Stimulated activated CD8-positive, alpha-beta memory T cell treated with anti-CD3 and anti-CD28 coated beads, Interleukin-12 subunit alpha, Interleukin-12 subunit beta, amount 100 ng/mL, for 4 hours (primary cell): ENCODE measurements at places on chromosomes 1 and 21.

DNA sequence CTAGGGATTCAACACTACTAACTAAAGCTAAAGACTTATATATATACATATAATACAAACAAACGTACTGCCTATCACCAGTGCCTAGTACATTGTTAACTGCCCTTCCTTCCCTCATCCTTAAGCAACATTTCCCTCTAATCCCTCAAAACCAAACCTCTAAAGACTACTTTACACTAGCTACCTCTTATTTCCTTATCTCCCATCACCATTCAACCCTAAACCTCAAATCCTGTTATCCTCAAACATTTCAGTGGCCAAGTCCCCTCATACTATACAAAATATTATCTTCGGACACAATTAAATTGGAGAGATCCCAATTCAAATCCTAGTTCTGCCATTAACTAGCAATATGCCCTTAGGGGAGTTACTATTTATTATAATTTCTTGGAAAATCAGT lies 3.7 kb downstream of the SCAF4 start:
- no peak for DNase-seq

- DNase-seq: no peak
These were observed 58.0 kb downstream of the LGR6 start for GRCh38 chr1:202251424-202252256.

DNA sequence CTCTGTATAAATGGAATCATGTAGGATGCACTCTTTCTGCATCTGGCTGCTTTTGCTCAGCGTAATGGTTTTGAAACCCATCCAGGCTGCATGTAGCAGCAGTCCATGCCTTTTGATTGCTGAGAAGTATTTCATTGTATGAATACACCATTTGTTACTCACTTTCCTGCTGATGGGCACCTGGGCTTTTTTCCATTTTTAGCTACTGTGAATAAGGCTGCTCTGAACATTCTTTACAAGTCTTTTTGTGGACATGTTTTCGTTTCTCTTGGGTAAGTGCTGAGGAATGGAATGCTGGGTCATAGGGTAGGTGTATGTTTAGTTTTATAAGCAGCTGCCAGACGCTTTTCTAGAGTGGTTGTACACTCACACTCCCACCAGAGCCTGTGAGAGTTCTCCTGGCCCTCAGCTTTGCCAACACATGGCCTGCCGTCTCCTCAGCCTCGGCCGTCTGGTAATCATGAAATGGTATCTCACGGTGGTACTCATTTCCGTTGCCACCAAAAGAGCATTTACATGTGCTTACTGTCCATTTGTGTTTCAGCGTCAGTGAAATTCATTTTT lies 22.7 kb downstream of the SLX9 start:
- DNase-seq: no peak

DNA sequence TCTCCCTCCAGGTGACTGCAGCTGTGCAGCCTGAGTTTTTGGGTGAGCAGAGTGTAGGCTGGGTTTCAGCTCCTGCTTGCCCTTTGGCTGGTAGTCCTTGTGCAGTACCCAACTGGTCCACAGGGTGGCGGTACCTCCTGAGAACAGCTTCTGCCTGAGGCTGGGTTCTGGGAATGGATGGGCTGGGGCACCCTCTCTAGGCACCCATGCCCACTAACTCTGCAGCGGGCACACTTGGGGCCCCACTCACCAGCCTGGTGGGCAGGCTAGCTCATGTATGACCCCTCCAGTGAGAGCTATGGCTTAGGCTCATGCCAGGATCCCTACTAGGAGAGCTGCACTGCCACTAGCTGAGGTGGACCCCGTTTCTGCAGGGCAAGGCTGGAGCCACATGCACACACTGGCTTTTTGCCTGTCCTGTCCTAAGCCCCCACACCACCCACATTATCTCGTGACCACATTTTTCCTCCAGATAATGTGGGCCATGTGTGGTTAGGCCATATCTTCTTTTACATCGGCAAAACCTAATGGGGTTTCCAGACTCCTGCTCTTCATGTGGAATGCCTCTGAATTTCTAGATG lies 15.5 kb upstream of the GSTM4 start:
- DNase-seq: peak; percentile 70

DNA sequence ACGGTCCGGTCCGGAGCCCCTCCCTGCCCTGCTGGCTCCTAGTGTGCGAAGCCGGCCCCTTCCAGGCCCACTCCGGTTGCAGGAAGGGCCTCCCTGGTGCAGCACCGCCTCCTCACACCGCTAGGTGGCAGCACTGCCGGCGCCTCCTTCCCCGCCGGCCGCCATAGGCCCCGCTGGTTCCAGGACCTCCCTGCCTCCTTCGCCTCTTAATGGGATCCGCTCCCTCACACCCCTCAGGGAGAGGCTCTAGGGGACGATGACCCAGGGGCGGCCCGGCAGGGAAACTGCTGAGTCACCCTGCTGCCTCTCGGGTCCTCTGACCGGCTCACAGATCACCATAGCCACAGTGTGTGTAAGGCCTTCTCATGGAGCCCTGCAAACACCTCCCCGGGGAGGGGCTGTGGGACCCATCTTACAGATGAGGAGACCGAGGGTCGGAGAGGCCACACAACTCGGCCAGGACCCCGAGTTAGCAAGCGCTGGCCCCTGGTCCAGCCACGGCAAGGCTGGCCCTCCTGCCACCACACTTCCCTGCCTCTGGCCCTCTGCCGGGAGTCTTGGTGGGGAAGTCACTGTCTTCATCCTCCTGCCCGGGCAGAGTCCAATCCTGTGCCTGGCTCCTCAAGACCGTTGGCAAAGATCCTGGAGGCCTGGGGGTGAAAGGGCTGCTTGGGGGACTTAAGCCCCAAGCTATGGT lies 1.6 kb upstream of the AJAP1 start:
- DNase-seq: peak; percentile 11

GRCh38 chr1:68377098-68377497 lies 72.7 kb downstream of the RPE65 start:
- no peak for DNase-seq

DNA sequence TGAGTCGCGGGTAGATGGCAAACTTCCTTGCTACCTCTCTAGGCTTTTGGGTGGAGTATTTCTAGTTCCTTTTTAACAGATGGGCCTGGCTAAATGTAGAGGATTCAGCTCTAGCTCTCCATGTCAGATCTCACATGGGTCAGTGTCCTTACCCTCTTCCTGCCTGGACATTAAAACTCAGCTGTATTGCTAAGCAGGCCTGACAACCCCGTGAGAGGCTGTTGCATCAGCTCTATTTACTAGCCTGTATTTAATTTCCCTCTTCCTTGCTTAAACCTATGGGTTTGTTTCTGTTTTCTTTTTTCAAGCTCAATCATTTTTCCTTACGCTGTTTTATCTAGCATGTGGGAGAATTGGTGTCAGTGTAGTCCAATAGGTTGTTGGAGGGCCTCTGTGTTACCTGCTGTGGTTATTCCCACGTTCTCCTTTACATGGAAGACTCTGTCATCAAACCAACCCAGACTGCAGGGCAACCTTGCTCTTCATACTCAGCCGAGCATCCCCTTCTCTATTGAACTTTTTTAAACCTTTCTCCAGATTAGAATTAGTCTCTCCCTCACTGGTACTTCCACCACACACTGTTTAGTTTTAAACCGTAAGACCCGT lies 79.5 kb upstream of the BACH1 start:
- DNase-seq: no peak

DNA sequence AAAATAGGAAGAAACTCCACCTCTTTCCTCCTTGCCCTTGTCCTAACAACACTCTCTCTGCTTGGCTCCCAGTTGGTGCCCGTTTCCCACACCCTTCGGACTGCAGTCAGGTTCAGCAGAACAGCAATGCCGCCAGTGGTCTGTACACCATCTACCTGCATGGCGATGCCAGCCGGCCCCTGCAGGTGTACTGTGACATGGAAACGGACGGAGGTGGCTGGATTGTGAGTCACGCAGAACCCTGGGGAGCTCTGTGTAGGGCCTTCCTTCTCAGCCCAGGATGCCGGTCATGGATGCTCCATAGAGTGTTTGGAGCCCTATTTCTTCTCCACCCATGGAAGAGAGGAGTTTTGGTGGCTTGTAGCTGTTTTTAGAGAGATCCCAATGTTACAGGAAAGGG lies 60.9 kb downstream of the TNN start:
- DNase-seq: no peak

- no peak for DNase-seq
These were observed 3.1 kb downstream of the CDCP2 start for GRCh38 chr1:54149734-54150133.

DNA sequence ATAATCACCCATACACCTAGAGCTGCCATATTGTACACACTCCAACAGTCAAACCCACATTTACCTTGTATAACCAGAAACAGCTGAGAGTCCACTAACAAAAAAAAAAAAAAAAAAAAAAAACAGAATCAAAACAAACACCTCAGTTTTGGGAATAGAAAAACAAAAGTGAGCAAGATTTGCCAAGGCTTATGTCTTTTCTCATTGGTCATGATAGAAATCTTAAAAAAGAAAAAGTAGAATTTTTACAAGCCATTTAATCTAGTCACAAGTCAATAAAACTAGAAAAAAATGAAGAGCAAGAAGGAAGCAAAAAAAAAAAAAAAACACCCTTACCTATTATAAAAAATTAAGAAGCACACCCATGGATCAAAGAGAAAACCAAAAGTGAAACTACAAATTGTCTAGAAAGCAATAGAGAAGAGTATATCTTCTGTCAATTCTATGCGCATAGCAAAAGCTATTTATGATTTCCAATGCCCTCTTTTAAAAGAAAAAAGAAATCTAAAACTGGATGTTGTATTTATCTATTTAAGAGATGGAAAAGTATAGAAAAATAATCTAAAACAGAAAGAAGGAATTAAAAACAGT lies 113.2 kb upstream of the GALNT2 start:
- DNase-seq: no peak

- DNase-seq: no peak
These were observed 33.5 kb downstream of the CTBS start for GRCh38 chr1:84540759-84541158.

DNA sequence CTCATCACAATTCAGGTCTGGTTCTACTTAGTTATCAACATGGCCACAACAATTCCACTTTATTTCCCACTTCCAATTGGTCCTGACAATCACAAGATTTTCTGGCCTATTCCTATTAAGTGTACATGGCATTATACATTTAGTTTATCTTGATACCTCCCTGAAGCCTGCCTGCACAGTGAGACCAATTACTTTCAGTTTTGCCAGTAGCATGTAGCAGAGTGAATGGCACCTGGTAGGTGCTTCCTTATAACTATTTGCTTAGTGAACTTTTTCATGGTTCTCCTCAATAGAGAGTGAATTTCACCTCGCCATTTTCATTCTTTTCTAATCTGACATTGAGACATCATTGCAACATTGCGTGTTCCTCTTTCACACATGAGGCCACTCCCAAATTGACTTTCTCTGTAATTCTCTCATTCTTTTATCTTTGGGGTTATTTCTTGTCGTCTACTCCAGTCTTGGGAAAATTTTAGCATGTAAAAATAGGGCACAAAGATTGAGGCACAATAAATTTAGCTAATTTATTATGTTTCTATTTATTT lies 124.3 kb downstream of the DISC1 start:
- DNase-seq: no peak

DNA sequence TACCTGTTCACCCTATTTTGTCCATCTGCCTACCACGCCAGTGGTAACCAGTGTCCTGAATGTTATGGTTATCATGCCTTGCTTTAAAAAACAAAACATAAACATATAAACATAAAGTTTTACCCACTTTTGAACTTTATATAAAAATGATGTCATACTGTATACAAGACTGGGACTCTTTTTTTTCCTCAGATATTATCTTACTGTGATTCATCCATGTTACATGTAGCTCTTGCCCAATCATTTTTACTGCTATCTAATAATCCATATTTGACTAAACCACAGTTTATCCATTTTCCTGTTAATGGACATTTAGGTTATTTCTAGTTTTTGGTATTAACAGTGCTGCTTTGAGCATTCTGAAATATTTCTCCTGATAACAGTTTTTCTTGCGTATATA lies 78.8 kb downstream of the GPR161 start:
- no peak for DNase-seq

- DNase-seq: no peak
These were observed 327.4 kb downstream of the TBX15 start for GRCh38 chr1:118660769-118661168.

- no peak for DNase-seq
These were observed 44.4 kb downstream of the FAF1 start for GRCh38 chr1:50915621-50916020.

DNA sequence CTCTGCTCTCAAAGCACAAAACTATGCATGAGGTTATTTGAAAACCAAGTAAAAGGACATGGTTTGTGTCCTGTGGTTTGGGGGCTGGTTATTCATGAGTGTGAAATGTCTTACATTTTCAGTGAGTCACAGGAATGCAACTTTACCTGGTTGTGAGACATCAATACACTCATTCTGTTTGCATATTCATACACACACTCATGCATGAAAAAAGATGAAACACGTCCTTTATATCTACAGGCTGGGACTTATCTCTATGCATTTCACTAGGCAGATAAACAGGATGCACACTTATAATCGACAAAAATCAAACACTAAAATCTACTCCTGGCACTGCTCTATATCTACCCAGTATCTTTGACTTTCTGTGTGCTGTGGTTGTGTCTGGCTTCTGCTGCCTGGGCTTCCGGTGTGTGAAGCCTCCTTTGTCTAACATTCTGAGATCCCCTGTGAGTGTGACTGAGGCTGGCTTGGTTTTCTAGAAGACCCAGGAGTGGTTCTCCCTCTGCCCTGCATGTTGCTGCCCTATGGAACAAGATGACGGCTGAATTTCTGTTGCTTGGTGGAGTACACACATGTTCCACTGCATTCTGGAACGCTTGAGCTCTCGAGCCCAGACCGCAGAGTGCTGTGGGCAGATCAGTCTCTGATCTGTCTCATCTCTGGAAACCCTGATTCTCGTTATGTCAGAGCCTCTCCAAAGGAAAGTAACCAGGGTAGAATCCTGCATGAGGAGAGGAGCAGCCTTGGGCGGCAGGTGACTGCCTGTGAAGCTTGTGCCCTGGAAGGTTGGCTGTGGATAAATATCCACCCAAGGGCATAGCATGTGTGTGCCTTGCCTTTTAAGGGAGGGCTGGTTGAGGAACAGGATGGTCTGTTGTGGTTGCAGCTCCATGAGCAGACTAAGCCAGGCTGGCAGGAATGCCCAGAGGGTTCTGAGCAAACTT lies 19.7 kb upstream of the FASLG start:
- DNase-seq: peak; percentile 62

DNA sequence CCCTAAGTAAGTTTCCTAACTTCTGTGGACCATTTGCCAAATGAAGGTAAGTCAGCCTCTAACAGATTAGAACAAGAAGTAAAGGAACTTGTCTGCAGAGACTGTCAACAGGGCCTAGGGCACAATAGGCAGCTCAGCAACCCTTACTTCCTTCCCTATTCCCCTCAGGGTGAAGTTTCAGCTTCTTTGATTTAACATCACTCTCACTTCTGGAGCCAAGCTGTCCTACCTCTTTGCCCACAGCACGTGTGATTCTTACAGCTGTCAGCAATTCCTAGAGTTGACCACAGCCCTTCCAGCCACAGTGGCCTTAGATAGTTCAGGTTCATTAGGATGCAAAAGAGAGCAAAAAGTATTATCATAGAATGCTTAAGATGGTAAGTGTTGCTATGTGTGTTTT lies 7.6 kb upstream of the EIF4G3 start:
- no peak for DNase-seq
